ENCODE measurements at places on chromosomes 16 and 17. TPM values are rescaled to one million over a fixed set of nuclear protein-coding genes. Genes with fewer than 3 reads are reported as not detected.

Gene FOXC2
- total RNA-seq, result not detected

Gene HBQ1
- total RNA-seq, result not detected

Gene DNAI2
- total RNA-seq, result 1.3 TPM

Gene SPN
- 351 TPM for total RNA-seq

Gene GLYR1
- total RNA-seq, result 109 TPM

Data from activated CD8-positive, alpha-beta memory T cell treated with anti-CD3 and anti-CD28 coated beads, Interleukin-2, amount 10 ng/mL, durations not matched to agents 7 days and 5 days (primary cell).